GM19239 (cell line): ENCODE measurements at places on chromosomes 13 and 19.

DNA sequence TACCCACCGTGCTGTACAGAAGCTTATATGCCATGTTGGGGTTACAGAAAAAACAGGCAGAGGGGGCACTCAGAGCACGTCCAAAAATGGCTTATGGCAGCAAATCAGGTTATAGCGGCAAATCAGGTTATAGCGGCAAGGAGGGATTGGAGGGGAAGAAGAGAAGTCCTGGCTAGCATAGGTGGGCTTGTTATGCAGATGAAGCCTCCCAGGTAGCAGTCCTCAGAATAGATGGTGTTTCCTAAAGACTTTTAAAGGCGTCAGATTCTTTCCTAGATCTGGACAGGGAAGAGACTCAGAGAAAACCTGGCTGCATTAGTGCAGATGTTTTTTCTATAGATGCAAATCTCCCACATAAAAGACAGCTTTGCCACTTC lies 19.8 kb upstream of the PLEKHF1 start:
- no peak for DNase-seq

- DNase-seq: no peak
Observed at GRCh38 chr19:35298561-35298972, 6.6 kb downstream of the MAG start.

DNA sequence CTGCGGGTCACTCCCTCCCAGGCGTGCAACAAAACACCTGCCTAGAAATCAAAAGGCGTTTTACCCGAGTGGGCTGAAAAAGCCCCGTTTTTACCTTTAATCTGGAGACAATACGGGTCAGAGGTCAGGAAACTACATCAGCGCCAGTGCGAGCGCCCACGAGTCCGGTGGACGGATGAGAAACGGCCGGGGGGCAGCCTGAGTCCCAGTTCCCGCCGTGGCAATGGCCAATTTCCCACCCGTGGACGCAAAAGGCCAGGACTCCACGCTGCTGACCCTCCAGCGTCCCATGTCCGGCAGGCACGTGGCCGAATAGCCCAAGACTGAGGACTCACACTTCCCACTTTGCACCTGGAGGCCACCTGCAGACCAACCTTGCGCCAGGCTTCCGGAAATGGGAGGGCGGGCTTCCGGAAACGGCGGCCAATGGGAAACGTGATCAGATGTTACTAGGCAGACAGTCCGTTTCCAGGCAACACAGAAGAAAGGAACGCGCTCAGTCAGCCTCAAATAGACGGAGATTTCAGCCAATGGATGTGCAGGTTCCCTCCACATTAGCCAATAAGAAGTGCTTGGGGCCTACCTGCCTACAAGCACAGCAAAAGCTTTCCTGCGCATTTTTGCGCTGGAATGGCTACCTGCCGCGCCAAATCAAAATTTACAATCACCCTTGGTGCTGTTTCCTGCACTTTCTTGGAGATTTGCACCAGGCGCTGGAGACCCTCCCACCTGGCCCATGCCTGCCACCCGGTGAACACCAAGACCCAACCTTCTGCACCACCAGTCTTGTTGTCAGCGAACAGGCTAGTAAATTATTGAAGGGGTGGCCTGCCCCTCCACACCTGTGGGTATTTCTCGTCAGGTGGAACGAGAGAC lies 47.4 kb downstream of the ZFP14 start:
- DNase-seq: peak; percentile 14

DNA sequence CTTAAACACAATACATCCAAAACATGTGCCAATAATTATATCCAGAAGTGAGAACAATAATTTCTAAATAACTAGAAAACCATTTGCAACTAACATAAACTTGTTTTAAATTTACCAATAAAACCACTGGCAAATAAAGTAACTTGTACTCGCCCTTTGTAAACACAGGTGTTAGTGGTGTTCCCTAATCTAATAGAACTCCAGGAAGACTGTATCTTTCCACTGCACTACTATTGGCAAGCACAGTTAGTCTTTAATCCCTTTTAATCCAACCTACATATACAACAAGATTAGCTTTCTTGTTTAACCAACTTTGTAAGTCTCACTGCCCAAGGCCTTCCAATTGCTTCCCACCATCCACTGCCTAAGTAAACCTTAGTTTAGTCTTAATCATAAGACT lies 79.5 kb downstream of the PCDH9 start:
- no peak for DNase-seq

DNA sequence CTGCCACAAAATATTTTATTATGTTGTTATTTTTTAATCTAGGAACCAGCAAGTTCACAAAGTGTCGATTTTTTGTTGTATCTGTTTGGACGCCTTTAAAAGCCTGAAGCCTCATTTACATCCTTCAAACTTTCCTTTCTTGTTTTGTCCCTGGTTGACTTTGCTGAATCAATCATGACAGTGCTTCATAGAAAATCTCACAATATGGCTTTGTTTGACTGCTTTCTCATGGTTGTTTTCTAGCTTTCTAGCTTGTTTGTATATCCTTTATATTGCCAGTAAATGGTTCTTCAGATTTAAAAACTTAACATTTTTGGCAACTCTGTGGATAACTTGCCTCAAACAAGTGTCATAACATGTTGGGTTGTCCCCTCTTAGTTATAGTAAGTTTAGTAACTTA lies 84.1 kb upstream of the ATXN8OS start:
- no peak for DNase-seq

- no peak for DNase-seq
Observed at GRCh38 chr13:90702050-90702449, 645.4 kb upstream of the MIR17HG start.

DNA sequence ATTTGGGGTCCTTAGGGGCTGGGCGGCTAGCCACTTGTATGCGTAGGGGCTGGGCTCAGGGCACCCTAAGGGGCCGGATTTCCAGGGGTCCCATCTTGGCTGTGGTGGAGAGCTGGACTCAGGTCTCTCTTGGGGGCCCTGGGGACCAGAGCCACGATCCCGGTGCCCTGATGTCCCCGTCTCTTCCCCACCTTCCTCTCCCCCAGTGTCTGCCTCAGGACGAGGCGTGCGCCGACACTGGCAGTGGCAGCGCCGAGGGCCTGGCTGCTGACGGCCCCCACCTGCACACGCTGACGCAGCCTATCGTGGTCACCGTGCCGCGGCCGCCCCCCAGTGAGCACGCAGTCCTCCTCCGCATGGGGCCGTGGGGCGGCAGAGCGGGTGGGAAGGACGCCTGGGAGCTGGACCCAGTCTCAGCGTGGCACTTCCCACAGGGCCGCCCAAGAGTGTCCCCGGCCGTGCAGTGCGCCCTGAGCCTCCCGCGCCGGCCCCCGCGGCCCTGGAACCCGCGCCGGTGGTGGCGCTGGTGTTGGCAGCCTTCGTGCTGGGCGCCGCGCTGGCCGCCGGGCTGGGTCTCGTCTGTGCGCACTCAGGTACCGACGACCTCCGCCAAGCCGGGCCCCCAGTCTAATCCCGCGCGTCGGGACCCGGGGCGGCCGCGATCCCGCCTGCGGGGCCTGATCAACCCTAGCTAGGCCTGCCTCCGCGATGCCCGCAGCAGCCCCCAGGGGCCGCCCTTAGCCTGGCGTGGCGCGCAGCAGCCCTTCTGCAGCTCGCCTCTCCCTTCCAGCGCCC lies 2.7 kb upstream of the SNAPC2 start:
- DNase-seq: peak; percentile 78

DNA sequence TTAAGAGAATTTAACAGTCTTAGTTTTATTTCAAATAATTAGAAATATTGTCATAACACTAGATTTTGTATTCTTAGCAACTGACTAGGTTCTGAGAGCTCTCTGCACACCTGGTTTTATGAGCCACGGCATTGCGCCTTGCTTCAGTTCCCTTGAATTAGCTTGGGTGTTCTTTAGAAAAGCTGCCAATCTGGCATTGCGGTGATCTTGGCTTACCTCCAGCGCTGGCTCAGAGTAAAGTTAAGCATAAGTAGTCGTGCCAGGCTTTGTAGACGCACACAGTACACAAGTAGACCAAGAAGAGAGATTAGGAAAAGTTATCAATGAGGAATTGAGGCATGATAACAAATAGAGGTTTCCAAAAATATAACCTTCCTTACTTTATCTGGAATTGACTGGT lies 45.7 kb downstream of the TPP2 start:
- no peak for DNase-seq

GRCh38 chr19:35284153-35285094 lies 2.1 kb downstream of the HAMP start:
- DNase-seq: no peak

GRCh38 chr19:36025541-36025940 lies 7.1 kb downstream of the CLIP3 start:
- no peak for DNase-seq

DNA sequence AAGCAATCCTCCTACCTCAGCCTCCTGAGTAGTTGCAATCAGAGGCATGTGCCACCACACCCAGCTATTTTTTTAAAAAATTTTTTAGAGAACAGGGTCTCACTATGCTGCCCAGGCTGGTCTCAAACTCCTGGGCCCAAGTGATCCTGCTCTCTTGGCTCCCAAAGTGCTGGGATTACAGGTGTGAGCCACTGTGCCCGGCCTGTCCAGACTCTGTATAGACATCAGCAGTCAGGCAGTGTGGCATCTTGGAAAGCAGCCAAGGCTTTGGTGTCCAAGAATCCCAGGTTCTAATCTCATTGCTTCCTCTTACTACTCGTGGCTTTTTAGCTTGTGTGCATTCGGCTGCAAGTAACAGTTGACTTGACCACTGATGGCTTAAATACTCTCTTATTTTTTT lies 43.4 kb downstream of the BICRA start:
- DNase-seq: no peak

DNA sequence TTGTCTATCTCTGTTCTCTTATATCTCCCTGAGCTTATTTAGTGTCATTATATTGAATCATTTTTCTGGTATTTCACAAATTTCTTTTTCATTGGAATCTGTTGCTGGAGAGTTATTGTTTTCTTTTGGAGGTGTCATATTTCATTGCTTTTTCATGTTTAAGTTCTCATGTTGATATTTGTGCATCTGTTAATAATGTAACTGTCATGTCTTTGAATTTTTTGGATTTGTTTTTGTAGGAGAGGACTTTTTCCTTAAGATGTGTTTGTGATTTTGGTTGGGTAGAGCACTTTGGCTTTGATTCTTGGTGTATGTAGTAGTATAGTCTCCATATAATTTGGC lies 64.0 kb downstream of the DNAJC3 start:
- DNase-seq: no peak

DNA sequence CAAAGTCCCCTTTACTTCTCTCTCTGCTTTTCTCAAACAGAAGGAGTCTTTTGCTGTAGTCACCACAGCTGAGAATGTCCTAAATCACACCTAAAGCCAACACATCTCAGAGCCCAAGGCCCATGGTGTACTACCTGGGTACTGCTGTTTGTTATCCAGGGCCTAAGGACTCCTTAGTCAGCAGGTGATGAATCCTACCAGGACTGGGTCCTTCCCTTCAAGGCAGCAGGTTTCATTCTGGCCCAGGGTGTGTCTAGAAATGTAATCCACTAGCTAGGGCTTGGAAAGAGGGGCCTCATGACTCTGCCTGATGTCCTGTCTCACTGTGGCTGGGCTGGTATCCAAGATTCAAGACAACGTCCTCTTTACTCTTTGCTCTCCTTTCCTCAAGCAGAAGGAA lies 36.2 kb upstream of the ENOX1 start:
- DNase-seq: no peak

- DNase-seq: no peak
Observed at GRCh38 chr13:29511980-29512379, 83.5 kb downstream of the SLC7A1 start.

DNA sequence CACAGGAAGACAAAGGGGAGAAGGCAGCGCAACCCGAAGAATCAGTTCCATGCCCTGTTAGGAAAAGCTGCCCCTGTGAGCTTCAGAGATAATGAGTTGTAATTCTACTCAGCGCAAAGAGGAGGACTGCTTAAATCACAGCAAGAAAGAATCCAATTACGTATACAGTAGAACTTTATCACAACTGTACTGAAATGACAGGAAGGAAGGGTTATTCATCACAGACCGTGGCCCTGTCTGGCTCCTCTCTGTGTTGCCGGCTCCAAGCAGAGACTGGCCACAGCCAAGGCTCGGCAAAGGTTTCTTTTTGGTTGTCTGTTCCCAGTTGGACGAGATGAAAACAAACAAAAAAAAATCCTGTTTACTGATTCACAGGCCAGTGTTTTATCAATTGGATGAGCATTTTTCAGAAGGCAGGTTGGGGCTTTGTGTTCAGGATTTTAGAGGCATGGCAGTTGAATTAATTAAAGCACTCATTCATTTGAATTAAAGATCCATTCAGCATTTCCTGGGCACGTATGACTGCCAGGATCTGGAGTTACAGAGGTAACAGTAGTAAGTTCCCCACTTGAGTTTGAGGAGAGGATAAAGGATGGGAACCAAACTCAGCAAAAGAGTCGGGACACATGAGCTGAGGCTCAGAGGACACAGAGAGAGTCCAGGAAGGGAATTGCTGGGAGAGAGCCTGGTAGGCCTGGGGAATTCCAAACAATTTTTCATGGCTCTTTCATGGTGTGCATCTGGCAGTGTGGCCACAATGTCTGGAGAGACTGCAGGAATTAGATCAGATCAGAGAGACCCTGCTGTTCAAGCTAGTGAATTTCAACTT lies 341.0 kb downstream of the DNAJC15 start:
- DNase-seq: no peak

DNA sequence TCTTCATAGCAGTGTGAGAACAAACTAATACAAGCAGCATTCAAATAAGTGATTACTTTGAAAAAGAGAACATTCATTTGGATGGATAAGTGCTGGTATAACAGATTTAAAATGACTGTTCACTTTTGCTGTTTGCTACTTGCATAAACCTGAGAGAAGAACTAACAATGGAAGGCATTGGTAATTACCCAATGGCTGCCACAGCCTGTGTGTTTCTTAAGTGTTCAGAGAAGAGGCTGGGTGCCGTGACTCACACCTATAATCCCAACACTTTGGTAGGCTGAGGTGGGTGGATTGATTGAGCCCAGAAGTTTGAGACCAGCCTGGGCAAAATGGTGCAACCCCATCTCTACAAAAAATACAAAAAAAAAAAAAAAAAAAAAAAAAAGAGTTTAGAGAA lies 4.9 kb upstream of the TEX26 start:
- DNase-seq: no peak

DNA sequence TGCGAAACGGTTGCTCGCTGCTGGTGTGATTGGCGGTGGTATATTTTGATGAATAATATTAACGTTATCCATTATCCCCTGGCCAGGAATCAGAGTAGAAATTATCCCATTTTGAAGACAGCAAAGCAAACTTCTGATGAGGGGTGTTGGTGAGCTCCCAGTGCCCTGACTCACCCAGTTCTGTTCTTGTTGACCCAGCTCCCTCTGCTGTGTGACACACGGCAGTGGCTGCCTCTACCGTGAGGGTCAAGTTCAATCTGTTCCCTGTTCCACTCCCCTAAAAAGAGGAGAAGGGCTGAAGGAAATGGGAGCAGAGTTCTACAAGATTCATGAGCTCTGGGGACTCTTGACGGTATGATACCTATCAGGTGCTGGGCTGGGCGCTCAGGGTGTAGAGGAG lies 2.0 kb downstream of the CAMSAP3 start:
- DNase-seq: no peak

- no peak for DNase-seq
Observed at GRCh38 chr13:41059456-41060081, 1.7 kb upstream of the WBP4 start.

GRCh38 chr13:110361365-110361911 lies 54.4 kb downstream of the COL4A2 start:
- DNase-seq: no peak
